Left cardiac atrium (tissue), 4 donors: ENCODE measurements at places on chromosomes 4 and X.

- DNase-seq: no peak
Measured at GRCh38 chr4:24089851-24090534, 200.1 kb upstream of the PPARGC1A start.

DNA sequence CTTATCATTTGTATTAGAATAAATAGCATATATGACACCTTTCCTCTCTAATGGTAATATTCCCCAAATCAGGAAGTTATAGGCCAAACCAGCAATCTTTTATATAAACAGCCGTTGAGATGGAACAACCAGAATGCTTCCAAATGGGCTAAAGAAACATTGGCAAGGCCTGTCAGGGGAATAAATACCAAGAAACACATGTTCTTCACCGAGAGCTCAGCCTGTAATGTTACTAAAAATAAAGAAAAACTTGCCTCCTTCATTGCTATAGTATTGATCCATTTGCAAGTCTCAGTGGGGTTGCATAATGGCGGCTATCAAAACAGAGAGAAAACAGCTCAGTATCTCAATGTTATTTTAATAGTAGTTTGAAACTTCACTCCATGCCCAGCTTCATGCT is 104.9 kb downstream of the FAM13A start:
- DNase-seq: no peak

GRCh38 chr4:140426610-140427105 is 790 bp downstream of the CLGN start:
- DNase-seq: peak; percentile 43

GRCh38 chr4:122980860-122981259 is 58.5 kb upstream of the NUDT6 start:
- no peak for DNase-seq

GRCh38 chrX:103396186-103396585 is 19.8 kb downstream of the BEX3 start:
- no peak for DNase-seq

- DNase-seq: no peak
Measured at GRCh38 chrX:10856797-10857196, 236.4 kb upstream of the MID1 start.

- no peak for DNase-seq
Measured at GRCh38 chrX:69014200-69014599, 151.1 kb downstream of the PJA1 start.

GRCh38 chr4:78962597-78963115 is 23.4 kb upstream of the PAQR3 start:
- DNase-seq: no peak

DNA sequence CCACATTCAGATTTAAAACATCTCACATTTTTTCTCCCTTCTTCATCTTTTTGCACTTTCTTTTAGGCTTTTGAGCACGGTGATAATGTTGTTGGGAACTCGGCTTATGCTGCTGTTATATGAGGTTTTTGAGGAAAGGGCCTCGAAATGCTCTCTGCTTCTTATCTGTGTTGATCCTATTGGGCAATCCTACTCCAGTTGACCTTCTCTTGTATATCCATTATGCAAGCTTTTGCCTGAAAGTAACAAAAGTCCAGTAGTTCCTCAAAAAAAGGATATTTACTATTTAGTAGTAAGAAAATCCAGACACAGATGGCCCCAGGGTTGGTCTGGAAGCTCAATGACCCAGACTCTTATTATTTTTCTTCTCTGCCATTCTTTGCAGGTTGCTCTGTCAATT is 57.7 kb upstream of the SPANXB1 start:
- no peak for DNase-seq

DNA sequence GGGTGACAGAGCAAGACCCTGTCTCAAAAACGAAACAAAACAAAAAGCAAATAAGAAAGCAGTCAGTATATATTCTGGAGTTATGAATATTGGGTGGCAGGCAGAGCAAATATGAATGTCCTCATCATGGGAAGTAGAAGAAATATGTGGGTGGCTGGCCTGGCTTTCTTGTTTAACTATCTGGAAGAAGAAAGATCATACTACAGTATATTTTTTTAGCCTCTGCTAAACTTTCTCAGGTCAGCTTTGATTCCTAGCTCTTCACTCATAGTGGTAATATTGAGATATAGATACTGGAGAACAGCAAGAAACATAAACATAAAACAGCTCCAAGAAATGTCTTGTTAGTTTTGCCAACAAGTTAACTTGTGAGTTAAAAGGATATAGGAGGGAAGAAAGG is 192.5 kb downstream of the SOWAHB start:
- DNase-seq: no peak

- no peak for DNase-seq
Measured at GRCh38 chr4:24764345-24764744, 31.0 kb upstream of the SOD3 start.

DNA sequence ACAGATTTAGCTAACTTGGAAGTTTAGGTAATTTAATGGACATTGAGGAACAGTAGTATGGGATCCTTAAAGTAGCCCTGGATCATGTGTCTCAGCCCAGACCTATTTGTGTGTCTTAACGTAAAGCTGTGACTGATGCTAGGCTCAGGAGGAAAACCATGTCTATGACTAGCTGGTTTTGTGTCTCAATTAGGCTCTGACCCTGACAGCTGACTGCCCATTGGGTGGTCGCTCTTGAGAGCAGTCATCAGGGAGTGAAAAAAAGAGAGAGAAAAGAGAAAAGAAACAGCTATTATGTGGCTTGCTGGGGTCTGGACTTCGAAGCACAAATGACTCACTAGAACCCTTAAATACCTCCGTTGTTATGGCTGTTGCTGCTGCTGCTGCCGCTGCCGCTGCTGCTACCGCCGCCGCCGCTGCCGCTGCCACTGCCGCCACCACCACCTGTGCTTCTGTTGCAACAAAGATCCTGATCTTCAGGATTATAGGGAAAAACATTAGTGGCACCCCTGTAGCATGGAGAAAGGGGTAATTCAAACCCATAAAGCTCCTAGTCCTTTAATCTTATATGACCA is 70.7 kb downstream of the GSPT2 start:
- DNase-seq: no peak
